ENCODE measurements at places on chromosomes 1 and 21.

GRCh38 chr1:6850537-6850936 is 65.3 kb downstream of the CAMTA1 start:
- DNase-seq: no peak

- no peak for DNase-seq
Measured at GRCh38 chr1:14363707-14364413, 234.6 kb upstream of the KAZN start.

- DNase-seq: no peak
Measured at GRCh38 chr1:10803971-10804820, 7.8 kb upstream of the CASZ1 start.

GRCh38 chr21:34900376-34900775 is 148.7 kb downstream of the RUNX1 start:
- no peak for DNase-seq

- no peak for DNase-seq
Measured at GRCh38 chr1:246483569-246483933, 23.5 kb downstream of the SMYD3 start.
